ENCODE measurements at places on chromosomes 1 and 21. TPM values are rescaled to one million over a fixed set of nuclear protein-coding genes. Genes with fewer than 3 reads are reported as not detected.

DNA sequence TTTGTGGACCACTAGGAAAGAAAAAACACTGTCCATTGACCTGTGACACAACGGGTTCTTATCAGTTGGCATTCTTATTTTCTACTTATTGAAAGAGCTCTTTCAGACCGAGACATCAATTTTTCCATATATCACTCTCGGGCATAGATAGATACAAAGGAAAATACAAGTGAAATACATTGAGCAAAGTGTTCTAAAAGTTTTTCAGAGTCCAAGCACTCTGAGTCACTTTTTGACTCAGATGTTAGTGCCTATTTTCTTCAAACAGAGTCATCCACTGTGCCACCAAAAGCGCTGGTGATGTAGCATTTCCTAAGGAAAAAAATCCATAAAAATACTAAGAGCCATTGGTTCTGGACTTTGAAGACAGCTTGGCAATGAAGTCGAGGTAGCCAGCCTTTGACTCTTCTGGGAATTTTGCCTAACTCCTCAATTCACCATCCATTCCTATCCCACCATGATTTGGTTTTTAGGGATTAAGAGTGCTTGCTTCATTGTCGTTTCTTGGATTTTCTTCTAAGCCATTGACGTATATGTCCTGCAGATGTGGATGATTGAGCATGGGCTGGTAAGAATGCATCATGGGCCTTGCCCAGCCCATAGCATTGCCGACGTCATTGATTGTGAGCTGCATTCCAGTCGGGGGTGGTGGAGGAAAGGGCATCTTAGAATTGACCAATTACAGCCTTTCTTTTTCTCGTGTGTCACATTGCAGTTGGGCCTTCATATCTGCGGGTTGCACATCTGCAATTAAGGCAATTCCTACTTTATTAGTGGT, 10.6 kb downstream of the GALNT2 start:
- no peak for DNase-seq

GRCh38 chr1:97340951-97341350, 579.9 kb downstream of the DPYD start:
- DNase-seq, result no peak

GRCh38 chr1:200861937-200862647, 10.7 kb upstream of the GPR25 start:
- no peak for DNase-seq

- peak; percentile 86 for DNase-seq
Observed at GRCh38 chr1:41726899-41727748, 191.6 kb downstream of the HIVEP3 start.

DNA sequence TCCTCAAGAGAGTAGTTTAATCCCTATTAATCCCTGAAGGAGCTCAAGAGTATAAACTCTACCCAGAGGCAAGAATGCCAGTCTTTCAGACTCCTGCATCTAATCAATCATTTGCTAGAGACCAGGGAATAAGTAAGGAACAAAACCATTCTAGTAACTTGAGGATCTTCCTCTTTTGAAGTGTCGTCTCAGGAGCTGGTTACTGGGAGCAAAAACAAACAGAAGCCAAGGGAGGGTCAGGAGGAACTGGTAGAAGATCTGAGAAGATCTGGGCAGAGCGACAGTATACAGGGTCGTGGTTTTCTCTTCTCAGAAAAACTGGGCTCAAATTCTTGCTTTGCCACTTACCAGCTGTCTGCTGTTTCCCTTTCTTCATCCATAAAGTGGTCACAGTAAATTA, 69.3 kb downstream of the RPS6KA1 start:
- no peak for DNase-seq

- DNase-seq, result no peak
Observed at GRCh38 chr1:160416369-160416768, 16.0 kb downstream of the VANGL2 start.

- DNase-seq, result no peak
Observed at GRCh38 chr1:218867066-218867465, 306.6 kb upstream of the LYPLAL1 start.

The C1orf226 gene
- total RNA-seq, result 5.3 TPM

The CFHR4 gene
- total RNA-seq, result not detected

The ALX3 gene
- not detected for total RNA-seq

The CLEC20A gene
- total RNA-seq, result not detected

All from Right ventricle myocardium superior (tissue), 1 donor.